ENCODE measurements at places on chromosomes 7 and 10. TPM values are rescaled to one million over a fixed set of nuclear protein-coding genes. Genes with fewer than 3 reads are reported as not detected.
A peak's percentile ranks its signal among the peaks of the same experiment; 100 is the strongest.

GRCh38 chr7:3087243-3087755 is 43.6 kb upstream of the CARD11 start:
- H3K27ac ChIP-seq, result no peak overlapping the region
- DNase-seq, result no peak
- no peak overlapping the region for H3K4me3 ChIP-seq
- H3K36me3 ChIP-seq, result no peaks in the 10 kb centered on the region
- no peaks in the 10 kb centered on the region for H3K27me3 ChIP-seq
- peaks cover 33% of the 10 kb centered on the region for H3K4me1 ChIP-seq

DNA sequence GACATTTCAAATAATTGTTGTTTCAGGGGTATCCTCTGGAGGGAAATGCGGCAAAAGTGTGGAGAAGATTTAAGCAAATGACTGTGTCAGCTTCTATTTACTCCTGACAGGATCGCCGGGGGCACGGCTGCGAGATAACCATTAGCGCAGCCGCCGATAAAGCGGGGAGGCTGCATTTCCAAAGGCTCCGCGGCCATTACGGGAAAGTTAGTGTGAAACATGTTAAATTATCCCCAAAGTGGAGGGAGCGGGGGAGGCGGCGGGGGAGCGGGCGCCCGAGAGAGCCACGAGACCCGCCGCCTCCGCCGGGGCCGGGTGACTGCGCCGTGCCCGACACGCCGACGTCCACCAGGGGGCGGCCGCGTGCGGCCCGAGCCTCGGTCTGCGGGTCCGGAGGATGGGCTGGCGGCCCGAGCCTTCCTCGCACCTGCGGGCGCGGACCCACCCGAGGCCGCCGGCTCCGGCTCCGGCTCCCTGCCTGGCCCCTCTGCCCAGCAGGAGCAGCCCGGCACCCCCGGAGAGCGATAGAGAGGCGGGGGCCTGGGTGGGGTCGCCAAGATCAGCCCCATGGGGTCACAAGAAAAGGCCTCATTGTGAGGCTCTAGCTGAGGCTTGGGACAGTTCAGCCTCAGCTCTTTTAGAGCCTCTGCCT is 74.4 kb upstream of the PAX2 start:
- H3K27ac ChIP-seq, result no peak overlapping the region
- DNase-seq, result peak; percentile 35
- H3K4me3 ChIP-seq, result no peak overlapping the region
- H3K36me3 ChIP-seq, result no peaks in the 10 kb centered on the region
- peaks cover 6% of the 10 kb centered on the region for H3K4me1 ChIP-seq
- H3K27me3 ChIP-seq, result peaks cover 75% of the 10 kb centered on the region

DNA sequence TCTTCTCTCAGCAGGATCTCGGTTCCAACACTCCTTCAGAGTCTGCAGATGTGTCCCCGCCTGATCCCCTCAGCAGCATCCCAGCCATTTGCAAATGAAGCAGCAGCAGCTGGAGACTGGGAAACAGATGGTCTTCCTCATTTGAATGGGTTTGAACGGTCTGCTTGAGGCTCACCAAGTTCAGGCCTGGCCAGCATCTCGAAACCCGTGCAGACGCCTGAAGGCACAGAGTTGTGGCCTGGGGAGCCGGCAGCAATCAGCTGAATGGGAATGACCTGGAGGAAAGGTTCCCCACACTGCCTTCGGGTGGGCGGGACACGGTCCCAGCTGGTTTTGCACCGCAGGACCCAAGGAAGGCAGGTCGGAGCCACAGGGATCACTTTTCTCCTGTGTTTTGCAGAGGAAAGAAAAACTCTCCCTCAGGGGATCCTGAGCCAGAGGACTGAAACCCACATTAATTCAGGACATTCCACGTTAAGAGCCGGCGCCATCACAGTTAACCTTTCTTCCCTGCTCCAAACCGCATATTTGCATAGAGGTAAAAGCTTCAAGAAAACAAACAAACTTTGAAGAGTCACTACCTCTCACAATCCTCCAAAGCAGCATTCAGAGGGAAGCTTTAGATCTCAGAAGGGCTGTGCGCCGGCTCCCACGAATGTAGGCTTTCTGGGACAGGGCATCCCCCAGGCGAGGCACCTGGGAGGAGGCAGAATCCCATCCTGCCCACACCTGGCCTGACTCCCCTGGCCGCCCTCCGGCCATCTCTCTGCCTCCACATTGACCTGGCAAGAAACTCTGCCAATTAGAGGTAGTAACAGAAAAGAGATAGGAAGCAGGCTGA is 17.7 kb downstream of the FGFR2 start:
- H3K27ac ChIP-seq, result no peak overlapping the region
- H3K36me3 ChIP-seq, result no peaks in the 10 kb centered on the region
- no peak overlapping the region for H3K4me3 ChIP-seq
- no peak for DNase-seq
- no peaks in the 10 kb centered on the region for H3K4me1 ChIP-seq
- H3K27me3 ChIP-seq, result no peaks in the 10 kb centered on the region

Gene CRYGN
- total RNA-seq, result not detected

Gene ETV1
- total RNA-seq, result not detected

DNA sequence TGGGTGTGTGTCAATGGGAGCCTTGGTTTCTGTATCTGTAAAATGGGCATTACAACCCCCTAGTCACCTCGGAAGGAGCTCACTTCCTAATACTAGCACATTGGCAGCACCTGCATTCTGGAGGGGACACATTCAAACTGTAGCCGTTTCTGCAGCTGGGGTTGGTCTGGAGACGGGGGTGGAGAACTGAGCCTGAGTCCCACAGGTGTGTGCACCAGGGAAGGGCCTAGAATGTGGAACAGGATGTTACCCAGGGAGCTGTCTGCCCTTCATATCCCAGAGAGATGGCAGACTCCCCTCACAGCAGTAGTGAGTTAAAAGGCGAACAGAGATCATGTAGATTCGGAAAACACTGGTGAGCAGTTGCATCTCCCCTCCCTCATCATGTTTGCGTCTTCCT is 272.8 kb upstream of the ZNF32 start:
- H3K4me1 ChIP-seq, result no peaks in the 10 kb centered on the region
- H3K27ac ChIP-seq, result no peak overlapping the region
- no peaks in the 10 kb centered on the region for H3K36me3 ChIP-seq

- no peak for DNase-seq
Observed at GRCh38 chr7:149414171-149414570, 46.7 kb downstream of the ZNF777 start.

Gene CALML3
- not detected for total RNA-seq

Gene AGAP9
- total RNA-seq, result 5.4 TPM

- no peaks in the 10 kb centered on the region for H3K36me3 ChIP-seq
- no peak for DNase-seq
- H3K27me3 ChIP-seq, result peaks cover 52% of the 10 kb centered on the region
- H3K4me3 ChIP-seq, result no peak overlapping the region
- H3K27ac ChIP-seq, result no peak overlapping the region
- H3K4me1 ChIP-seq, result peaks cover 41% of the 10 kb centered on the region
Observed at GRCh38 chr7:114081606-114082425, 163.0 kb upstream of the PPP1R3A start.

DNA sequence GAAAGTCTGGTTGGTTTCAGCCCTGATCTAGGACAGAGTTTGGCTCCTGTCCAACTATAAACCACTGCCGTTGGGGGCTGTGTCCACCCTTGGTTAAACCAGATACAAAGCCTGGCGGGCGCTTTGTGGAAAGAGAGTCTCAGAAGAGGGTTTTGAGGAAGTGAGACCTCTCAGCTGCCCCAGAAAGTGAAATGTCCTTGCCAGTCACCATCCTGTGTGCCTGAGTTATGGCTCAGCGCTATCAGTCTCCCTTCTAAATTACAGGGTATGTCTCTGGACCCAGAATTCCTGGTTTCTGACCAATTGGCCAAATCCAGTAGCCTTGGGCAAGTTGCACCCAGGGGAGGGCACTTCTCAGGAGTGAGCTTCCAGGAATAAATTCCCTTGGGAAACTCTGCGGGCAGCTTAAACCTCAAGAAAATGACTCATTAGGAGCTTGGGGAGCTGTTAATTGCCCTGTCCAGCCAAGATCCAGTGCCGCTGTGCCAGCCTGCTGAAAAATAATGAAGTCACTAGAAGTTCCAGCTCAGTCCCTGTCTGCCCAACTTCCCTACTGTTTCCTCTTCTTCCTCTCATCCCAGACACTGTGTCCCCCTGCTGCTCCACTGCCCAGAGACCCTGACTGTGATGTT is 66.7 kb upstream of the PDZD8 start:
- no peak for DNase-seq
- no peaks in the 10 kb centered on the region for H3K36me3 ChIP-seq
- H3K4me3 ChIP-seq, result no peak overlapping the region
- peaks cover 3% of the 10 kb centered on the region for H3K4me1 ChIP-seq

DNA sequence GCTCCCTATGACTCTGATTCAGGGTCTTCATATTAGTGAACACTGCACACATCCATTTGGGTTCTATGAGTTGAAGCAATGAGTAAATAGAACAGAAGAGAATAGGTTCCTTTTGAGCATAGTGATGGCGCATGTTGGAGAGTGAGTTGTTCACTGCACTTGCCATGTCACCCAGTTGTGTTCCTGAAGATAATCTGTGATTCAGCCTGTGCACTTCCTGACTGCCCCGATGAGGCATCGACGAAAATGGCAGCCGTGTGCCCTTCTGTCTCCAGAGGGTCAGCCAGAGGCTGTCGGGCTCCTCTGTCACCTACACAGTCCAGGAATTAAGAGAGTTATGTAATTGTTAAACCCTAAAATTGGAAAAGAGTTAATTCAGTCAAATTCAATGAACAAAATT is 94.7 kb downstream of the GALNT11 start:
- no peak overlapping the region for H3K27ac ChIP-seq
- H3K36me3 ChIP-seq, result peaks cover 82% of the 10 kb centered on the region
- no peak for DNase-seq
- H3K4me3 ChIP-seq, result no peak overlapping the region
- peaks cover 4% of the 10 kb centered on the region for H3K4me1 ChIP-seq

DNA sequence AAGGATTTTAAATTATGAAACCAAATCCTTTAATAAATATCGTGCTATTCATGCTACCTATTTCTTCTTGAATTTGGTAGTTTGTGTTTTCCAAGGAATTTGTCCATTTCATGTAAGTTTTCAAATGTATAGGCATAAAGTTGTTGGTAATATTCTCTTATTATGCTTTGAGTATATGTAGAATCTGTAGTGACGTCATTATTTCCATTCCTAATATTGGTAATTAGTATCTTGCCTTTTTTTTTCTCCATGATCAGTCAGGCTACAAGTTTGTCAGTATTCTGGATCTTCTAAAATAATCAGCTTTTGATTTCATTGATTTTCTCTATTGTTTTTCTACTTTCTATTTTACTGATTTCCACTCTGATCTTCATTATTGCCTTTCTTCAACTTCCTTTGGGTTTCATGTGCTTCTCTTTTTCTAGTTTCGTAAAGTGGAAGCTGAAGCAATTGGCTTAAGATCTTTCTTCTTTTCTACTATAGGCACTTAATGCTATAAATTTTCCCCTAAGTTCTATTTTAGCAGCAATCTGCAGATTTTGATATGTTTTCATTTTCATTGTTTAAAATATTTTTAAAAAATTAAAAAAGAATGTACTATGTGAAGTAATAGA is 156.5 kb upstream of the HDAC9 start:
- H3K4me3 ChIP-seq, result no peak overlapping the region
- H3K27me3 ChIP-seq, result no peaks in the 10 kb centered on the region
- H3K36me3 ChIP-seq, result no peaks in the 10 kb centered on the region
- no peak for DNase-seq
- H3K4me1 ChIP-seq, result no peaks in the 10 kb centered on the region
- no peak overlapping the region for H3K27ac ChIP-seq

DNA sequence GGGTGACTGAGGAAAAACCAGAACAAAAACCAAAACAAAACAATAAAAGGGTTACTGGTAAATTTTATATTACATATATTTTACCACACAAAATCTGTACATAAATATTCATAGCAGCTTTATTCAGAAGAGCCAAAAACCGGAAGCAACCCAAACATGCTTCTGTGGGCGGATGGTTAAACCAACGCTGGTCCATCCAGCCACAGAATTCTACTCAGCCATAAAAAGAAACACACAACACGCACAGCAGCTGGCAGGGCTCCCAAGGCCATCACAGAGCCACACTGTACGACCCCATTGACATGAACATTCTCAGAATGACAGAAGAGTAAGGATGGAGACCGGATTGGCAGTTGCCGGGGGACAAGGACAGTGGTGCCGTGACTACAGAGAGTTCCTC is 83.6 kb downstream of the PROSER2 start:
- no peak overlapping the region for H3K4me3 ChIP-seq
- H3K36me3 ChIP-seq, result no peaks in the 10 kb centered on the region
- no peak overlapping the region for H3K27ac ChIP-seq
- H3K27me3 ChIP-seq, result no peaks in the 10 kb centered on the region
- no peak for DNase-seq

DNA sequence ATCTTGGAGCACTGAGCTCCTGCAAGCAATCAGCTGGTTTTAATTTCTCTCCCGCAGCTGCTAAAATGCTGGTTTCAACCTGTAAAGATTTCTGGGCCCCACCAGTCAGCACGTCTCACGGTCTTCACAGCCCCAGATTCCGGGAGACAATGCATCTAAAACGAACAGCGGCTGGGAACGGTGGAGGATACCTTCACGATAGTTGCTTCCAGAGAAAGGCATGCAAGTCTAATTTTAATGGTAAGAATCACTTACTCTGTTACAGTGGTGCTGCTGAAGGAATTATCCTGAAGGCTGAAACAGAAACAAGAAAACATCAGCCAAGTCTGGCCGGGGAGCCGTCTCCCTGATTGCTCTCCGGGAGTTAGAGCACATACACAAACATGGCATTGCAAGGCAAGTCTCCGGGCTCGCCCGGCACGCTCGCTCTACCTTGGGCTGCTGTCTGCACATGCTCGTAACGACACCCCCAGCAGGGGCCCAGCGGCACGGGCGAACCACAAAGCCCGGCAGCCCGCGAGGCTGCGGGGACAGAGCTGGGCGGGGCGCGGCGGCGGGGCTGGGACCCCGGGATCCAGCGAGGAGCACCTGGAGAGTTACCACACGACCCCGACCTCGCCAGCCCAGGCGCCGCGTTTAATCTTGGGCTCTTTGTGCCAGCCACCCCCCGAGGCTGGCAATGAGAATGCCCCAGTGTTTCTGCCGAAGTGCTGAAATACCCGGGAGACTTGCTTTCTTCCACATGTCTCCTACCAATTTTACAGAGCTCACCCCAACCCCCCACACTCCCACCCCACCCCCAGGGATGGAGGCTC is at the start of gene FAM13C:
Gene FAM13C, minus strand, starts transcription at position 406 of the 815 bp plus-strand sequence. Its CDS starts 89 bp downstream, at position 317.
- H3K4me1 ChIP-seq, result no peaks in the 10 kb centered on the region
- DNase-seq, result no peak
- H3K27me3 ChIP-seq, result peaks cover 14% of the 10 kb centered on the region
- no peak within 1 kb of the TSS for H3K27ac ChIP-seq
- H3K4me3 ChIP-seq, result no peak within 1 kb of the TSS

DNA sequence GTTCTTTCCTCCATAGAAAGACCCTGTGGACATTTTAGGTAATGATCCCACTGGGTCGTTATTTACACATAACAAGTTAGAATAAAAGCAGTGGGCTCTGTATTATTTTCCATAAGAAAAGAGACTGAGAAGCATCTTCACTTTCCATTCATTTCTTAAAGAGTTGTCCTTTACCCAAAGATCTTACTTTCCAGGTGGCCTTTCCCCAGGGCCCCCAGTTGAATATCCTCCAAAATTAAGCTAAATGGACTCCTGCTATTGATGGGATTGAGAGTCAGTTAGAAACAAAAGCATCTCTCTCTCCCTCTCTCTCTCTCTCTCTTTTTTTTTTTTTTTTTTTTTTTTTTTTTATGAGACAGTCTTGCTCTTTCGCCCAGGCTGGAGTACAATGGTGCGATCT is 224.8 kb downstream of the KIAA1217 start:
- DNase-seq, result no peak
- no peak overlapping the region for H3K4me3 ChIP-seq
- no peak overlapping the region for H3K27ac ChIP-seq
